ENCODE measurements at places on chromosomes 5 and 9.

DNA sequence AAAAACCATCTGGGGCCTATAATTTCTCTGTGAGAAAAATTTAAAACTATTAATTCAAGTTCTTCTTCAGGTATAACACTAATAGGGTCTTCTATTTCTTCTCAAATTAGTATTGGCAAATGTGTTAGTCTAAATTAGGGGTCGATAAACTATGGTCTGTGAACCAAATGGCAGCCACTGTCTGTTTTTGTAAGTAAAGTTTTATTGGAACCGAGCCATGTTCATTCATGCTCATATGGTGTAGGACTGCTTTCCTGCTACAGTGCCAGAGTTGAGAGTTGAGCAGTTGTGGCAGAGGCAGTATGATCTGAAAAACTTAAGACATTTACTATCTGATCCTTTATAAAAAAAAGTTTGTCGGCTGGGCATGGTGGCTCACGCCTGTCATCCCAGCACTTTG lies 29.1 kb downstream of the SEC61B start:
- DNase-seq = no peak

DNA sequence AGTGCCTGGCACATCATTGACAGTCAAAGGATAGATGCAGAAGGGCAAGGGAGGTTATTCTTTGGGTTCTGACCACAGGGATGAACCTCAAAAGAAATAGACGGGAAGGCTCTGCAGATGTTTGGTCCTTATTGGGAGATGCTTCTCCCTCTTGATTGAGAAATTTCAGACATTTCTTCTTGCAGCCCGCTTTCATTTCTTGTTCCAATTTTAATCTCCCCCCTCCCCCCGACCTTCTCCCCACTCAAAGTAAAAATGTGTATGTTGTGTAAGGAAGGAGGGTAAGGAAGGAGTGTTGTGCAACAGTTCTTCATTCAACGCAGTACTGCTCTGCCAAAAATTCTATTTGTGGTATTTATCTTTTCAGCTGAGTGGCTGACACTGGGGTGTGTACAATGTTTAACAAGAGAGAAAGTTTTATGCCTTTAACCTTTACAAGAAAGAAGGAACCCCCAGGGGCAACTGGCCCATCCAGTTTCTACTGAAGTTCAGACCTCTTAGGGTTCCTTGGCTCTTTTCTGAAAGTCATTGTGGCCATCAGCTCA lies 46.3 kb upstream of the TNFSF15 start:
- no peak for DNase-seq

- DNase-seq = no peak
Measured at GRCh38 chr5:43193181-43193893, 1.3 kb downstream of the NIM1K start.

DNA sequence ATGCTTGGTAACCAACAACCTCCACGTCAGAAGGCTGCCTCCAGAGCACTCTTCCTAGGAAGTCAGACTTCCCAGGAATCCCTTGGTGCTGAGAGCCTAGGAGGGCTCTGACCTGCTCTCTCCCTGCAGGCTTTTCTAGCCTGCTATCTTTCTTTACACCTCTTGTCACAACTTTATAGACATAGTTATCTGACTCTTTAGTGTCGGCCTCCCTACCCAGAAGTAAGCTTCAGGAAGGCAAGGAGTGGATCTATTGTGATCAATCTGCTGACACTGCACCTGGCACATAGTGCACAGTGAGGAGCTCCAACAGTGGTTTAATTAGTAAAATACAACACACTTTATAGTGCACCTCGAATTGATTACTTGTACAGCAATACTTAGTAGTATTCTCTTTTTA lies 2.3 kb downstream of the AFAP1L1 start:
- DNase-seq = no peak

DNA sequence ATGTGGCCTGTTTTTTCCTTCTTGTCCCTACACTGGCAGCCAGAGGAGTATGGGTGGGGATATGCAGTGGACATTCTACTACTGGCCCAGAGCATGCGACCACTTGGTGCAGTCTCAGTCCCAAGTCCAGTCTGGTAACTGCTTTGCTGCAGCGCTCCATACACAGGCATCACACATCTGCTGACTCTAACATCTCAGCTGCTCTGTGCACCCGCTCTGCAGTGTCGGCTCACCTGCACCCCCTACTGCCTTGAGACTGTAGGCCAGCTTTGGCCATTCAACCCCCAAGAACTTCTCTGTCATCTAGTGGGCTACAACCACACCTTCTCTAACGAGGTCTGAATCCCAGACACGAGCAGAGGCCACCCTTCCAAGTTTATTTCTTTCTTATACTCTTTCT lies 46.4 kb upstream of the SLCO6A1 start:
- DNase-seq = no peak

All from activated gamma-delta T cell treated with Interleukin-2 at 50 U/mL for 16 hours (primary cell).